ENCODE measurements at places on chromosomes 12 and 14.

DNA sequence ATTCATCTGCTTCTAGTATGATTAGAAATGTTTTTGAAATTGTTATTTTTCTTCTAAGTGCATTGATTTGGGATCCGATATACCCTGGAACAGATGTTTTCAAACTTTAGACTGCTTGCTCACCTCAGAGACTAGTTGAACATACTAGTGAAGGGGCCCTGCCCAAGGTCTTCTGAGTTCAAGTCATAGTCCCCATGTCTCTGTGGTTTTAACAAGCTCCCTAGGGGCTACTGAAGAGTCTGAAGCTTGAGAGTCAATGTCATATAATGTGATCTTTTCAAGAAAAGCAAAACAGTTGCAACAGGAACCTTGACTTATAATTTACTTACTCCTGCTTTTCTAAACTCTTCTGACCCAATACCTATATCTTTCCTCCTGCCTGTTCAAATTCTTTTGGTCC lies 7.5 kb upstream of the UBE2N start:
- DNase-seq: no peak

DNA sequence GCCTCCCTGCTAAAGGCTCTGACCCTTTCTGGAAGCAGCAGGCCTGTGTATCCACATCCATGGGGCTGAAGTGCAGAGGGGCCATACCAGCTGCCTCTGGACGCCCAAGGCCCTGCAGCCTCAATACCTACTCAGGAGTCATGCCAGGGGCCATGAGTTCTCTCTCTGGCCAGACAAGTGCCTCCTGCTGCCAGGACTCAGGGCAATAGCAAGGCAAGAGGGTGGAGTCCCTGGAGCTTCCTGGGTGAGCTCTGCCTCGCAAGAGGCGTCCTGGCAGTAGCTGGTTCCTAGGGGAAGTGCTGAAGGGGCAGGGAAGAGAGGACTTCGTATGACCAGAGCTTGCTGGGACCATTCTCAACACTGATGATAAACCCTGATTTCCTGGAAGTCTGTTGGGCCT lies 10.9 kb upstream of the ENDOU start:
- DNase-seq: no peak

- DNase-seq: no peak
These were observed 407.1 kb downstream of the TRHDE start for GRCh38 chr12:72679147-72679757.

DNA sequence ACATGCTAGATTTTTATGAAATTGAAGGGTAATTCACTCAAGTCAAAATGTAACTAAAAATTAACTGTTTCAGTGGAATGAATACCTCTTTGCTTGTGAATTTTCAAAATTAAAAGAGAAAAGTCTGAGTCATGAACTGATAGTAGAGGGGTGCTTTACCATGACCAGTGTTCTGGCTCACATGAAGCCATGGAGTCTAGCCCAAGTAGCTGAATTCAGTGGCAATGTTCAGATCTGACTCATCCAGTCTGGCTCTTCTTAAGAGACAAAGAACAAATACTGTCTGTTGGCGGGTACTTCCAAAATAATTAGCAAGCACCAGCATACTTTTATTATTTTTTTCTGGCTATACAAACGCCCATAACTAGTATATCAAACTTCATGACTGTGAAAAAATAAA lies 366.3 kb upstream of the GARIN6 start:
- peak; percentile 59 for DNase-seq

DNA sequence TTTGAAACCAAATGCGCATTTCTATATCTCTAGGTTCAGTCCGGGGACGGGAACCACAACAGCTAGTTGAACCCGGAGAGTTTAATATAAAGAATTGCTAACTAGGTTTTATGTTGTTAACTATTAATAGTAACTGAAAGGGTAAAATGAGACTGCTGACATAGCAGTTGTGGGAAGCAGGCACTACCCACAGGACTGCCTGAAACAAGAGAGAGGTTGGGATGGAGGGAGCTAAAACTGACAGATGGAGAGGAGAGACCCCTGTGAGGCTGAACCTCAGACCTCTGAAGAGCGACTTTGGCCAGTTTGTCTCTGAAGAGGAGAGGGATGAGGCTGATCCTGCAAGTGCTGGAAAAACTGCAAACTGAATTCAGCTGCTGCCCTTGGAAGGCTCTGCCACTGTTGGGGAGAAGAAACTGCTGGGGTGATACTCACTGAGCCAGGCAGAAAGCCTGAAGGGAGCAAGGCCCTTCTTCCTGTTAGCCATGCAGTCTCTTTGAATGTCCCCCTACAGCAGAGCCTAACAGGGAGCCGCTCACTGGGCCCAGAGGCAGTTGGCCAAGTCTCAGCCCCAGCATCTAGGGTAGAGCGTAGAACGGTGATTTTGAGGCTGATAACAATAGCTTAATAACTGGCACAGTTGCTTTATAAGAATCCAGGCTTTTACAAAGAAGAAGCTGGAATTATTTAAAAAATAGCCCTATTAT lies 172.2 kb downstream of the NPAS3 start:
- no peak for DNase-seq
